Naive thymus-derived CD8-positive, alpha-beta T cell (primary cell): ENCODE measurements at places on chromosomes 7 and 10. TPM values are rescaled to one million over a fixed set of nuclear protein-coding genes. Genes with fewer than 3 reads are reported as not detected.

GRCh38 chr7:22477876-22478450 lies 22.0 kb downstream of the STEAP1B start:
- peaks cover 11% of the 10 kb centered on the region for H3K4me1 ChIP-seq
- no peak for DNase-seq
- H3K27me3 ChIP-seq: no peaks in the 10 kb centered on the region
- no peak overlapping the region for H3K27ac ChIP-seq

Gene ACBD7
- 1.2 TPM for total RNA-seq

DNA sequence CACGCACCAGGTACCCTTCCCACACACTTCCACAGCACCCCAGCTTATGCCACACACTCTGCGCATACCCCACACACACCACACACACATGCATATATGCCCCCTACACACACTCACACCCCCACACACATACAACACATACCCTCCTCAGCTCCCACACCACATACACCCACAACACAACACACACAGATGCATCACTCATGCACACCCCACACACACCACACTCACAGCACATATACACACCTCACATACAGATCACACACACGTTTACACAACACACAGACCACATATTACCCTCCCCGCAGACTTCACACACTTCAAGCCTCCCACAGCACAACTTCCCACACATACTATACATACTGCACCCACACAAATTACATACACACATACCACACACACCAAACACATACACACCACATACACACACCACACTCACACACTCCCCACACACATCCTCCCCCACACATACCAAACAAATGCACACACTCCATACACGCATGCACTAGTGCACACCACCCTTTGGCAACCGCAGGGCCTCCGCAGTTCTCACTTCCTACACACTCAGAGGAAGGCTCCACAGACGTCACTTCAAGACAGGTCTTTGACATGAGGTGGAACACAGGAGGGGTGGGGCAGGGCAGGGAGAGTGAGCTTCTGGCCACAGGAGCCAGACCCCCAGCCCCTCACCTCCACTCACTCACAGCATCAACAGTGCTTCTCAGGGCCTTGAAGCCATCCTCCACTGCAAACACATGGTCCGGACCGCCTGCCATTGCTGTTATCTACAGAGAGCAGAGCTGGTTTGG lies 18.5 kb upstream of the ANTXRL start:
- H3K27ac ChIP-seq: no peak overlapping the region
- H3K4me1 ChIP-seq: peaks cover 57% of the 10 kb centered on the region
- H3K36me3 ChIP-seq: peaks cover 2% of the 10 kb centered on the region
- H3K27me3 ChIP-seq: no peaks in the 10 kb centered on the region

- DNase-seq: peak; percentile 45
- no peaks in the 10 kb centered on the region for H3K36me3 ChIP-seq
- H3K4me3 ChIP-seq: no peak overlapping the region
- no peak overlapping the region for H3K27ac ChIP-seq
- H3K4me1 ChIP-seq: peaks cover 12% of the 10 kb centered on the region
These were observed 2.8 kb downstream of the ASIC3 start for GRCh38 chr7:151051108-151051507.

Gene DYDC2
- not detected for total RNA-seq

DNA sequence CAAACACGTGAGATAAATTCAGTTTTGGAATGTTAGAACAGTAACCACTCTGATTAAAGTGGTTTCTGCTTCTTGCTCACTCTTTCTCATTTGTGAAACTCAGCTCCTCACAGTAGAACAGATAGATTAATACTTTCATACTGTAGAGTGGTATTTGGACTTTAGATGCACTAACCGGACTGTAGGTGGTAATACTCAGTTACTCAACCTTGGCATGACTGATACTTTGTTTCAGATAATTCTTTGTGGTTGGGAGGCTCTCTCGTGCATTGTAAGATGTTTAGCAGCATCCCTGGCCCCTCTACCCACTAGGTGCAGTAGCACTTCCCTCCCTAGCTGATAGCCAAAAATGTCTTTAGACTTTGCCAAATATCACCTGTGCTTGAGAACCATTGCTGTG lies 37.6 kb downstream of the MCU start:
- H3K27me3 ChIP-seq: no peaks in the 10 kb centered on the region
- H3K27ac ChIP-seq: no peak overlapping the region
- DNase-seq: no peak

Gene HOXA13
- not detected for total RNA-seq

DNA sequence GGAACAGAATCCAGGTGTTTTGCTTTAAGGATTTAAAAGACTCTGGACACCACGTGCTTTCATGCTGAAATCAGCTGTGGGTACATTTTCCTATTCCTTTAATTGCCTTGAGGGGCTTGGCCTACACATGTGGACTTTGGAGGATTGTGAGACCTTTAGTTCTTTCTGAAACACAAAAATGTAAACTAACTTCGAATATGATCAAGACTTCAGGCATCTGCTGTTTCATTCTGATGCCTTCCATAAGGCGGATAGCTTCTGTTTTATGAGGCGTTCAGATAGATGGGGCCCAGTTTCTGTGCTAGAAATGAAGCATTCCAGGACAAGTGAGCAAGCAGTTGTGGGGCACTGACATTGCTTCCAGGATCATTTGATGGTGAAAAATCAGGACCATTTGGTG lies 1.5 kb upstream of the NOBOX start:
- no peak for DNase-seq
- peak overlapping the region; percentile 74 for H3K27ac ChIP-seq
- H3K4me3 ChIP-seq: no peak overlapping the region
- peaks cover 3% of the 10 kb centered on the region for H3K27me3 ChIP-seq
- H3K4me1 ChIP-seq: no peaks in the 10 kb centered on the region
